ENCODE measurements at places on chromosomes 1 and 21. TPM values are rescaled to one million over a fixed set of nuclear protein-coding genes. Genes with fewer than 3 reads are reported as not detected.

The MATN1 gene
- 7.4 TPM for total RNA-seq

The IGSF21 gene
- not detected for total RNA-seq

The ZSWIM5 gene
- total RNA-seq: 1.0 TPM

The S100A1 gene
- total RNA-seq: not detected

The HSD3B2 gene
- total RNA-seq: not detected

- no peak for DNase-seq
Measured at GRCh38 chr21:38898422-38899096, 92.8 kb downstream of the ETS2 start.

- no peak for DNase-seq
Measured at GRCh38 chr21:43994085-43994484, 18.0 kb upstream of the TRAPPC10 start.

DNA sequence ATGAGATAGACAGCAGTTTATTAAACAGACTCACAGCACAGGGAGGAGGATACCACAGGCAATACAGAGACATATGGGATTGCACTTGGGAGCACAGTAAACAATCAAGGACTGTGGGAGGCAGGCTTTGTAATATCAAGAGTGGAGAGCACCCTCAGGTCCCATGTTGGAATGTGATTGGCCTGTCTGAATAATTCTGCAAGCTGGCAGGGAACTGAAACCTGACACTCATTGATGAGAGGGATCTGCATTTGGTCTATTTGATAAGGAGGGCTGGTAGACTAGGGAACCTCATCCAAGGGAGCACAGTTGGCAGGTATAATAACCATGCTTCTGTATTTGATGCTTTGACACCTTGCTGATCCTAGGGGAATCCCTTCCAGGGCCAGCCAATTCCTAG is 69.9 kb upstream of the PRMT6 start:
- DNase-seq: no peak

DNA sequence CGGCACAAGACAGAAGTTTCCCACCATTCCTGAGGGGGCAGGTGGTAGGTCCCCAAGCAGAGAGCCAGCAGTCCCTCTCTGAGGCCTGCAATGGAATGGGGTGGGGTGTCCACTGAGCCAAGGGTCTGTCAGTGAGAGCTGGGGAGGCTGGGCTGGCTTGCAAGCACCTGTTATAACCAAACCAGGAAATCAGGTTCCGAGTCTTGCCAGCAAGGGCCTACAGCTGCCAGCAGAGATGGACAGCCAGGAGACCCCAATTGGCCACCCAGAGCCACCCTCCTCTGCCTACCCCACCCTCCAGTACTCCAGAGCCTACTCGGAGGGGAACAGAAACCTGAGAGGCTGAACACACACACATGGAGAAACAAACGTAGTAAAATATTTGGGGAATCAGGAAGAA is 32.2 kb downstream of the PSEN2 start:
- DNase-seq: no peak

- peak; percentile 74 for DNase-seq
Measured at GRCh38 chr1:150281758-150282557, at the start of gene CIART. Gene CIART (plus strand): TSS chr1:150282554. CDS start chr1:150283268, 714 bp downstream.

DNA sequence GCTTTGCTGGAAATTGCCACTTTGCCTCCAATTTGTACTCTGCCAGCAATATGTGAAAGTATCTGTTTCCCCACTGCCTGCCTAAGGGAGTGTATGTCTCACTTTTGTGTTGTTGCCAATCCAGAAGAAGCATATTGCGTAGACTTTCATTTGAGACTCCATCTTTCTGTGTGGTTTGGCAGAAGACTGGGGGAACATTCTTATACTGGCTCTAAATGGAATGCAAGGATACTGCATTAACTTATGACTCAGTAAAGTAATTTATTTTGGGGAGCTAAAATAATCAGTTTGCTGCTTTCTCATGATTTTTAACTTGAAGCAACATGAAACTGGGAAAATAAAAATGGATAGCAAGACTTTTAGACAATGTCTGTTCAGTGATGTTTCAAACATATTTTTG is 107.7 kb upstream of the TMPRSS2 start:
- DNase-seq: no peak

DNA sequence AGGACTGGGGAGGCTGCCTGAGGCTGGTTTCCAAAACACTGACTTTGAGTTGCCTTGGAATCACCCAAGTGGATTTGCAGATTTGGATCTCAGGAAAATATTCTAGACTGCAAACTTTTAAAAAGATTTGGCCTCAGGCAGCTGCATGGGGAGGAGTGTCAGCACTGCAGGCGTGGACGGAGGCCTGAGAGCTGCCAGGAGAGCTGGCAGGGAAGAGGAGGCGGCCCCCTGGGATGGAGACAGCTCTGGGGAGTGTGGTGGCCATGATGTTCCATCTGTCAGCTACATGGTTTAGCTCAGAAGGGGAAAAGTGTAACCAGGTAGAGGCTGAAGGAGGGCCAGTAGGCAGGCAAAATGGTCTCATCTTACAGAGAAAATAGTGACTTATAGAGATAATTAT is 72.1 kb downstream of the VPS26C start:
- no peak for DNase-seq

- DNase-seq: no peak
Measured at GRCh38 chr21:29403301-29403700, 104.6 kb downstream of the BACH1 start.

DNA sequence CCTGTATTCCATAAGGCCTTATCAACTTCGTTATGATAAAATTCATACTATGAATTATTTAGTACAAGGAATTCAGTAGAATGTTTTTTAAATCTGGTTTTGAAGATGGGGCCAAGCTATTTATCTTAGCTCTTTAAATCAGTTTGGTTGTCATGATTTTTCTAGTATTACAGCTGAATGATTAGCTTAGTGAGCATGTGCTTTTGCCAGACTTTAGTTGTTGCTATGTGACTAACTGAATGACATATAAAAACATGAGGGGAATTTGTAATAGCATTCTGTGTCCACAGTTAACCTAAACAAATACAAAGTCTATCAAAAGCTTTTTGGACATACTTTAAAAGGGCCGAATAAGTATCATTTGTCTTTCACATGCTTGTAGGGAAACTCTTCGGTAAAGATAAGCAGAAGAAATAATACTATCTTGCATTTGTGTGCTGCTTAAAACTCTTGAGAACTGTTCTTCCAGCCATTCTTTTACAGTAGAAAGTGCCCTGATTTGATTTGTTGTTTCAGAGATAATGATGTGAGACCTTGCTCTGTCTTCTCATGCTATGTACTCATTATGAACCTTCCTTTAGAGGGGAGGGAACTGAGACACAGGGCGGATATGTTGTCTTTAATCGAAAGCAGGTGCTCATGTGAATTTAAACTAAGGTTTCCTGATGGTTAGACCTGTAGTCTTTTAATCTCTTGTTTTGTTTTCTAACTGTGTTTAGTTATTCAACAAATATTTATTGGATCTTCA is 18.8 kb downstream of the NEK7 start:
- peak; percentile 47 for DNase-seq

GRCh38 chr1:33007190-33008050 is 29.3 kb downstream of the AK2 start:
- DNase-seq: no peak

DNA sequence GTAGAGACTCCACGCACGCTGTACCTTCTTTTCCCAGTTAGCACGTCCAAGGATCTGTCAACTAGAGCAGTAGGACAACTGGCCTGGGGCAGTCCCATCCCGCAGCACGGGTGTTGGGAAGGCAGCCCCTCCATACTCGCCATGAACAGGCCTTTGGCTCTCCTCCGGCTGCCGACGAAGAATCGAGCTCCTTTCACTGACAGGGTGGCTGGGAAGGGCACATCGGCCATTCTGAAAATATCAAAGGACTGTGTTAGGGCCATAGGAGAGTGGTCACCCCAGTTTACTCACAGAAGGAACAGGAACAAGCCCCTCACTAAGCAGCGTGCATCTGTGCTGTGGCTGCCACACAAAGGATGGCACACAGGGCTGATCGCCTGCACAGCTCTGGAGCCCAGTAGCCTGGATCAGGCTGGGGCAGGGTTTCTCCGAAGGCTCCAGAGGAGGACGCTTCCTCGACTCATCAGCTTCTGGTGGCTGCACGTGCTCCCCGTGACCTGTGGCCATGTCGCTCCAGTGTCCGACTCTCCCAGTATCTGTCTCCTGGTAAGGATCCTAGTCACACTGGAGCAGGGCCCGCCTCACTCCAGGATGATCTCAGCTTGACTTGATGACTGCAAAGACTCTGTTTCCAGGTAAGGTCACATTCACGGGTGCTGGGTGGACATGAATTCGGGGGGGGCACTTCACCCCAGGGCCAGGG is 8.9 kb downstream of the KRTAP10-1 start:
- DNase-seq: no peak

DNA sequence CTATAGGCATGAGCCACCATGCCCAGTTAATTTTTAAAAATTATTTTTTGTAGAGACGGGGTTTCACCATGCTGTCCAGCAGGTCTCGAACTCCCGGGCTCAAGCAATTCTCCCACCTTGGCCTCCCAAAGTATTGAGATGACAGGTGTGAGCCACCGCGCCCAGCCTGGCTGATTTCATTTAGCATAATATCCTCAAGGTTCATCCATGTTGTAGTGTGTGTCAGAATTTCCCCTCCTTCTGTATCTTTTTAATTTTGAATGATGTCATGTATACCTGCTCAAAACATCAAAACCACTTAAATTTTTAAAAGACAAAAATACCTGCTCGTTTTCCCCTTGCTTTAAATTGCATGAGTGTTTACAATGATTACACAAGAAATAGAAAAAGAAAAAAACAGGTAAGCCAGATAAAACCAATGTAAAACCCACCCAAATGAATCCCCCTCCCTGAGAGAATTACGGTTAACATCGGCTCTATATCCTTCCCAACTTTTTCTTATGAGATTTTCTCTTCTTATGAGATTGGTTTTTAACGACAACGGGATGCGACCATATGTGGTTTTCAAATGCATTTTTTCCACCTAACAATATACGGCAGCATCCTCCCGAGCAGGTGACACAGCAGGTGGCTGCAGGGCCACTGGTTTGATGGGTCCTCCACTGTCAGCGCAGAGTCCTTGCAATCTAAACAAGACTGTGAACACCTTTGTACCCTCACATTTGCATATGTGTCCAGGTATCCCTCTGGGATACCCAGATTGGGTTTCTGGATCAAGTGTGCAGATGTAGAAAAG is 22.1 kb downstream of the IFFO2 start:
- DNase-seq: peak; percentile 58
